Activated T-helper 17 cell treated with anti-CD3 and anti-CD28 coated beads, Interleukin-2, amount 50 U/mL, for 72 hours (primary cell): ENCODE measurements at places on chromosomes 7 and 10.

DNA sequence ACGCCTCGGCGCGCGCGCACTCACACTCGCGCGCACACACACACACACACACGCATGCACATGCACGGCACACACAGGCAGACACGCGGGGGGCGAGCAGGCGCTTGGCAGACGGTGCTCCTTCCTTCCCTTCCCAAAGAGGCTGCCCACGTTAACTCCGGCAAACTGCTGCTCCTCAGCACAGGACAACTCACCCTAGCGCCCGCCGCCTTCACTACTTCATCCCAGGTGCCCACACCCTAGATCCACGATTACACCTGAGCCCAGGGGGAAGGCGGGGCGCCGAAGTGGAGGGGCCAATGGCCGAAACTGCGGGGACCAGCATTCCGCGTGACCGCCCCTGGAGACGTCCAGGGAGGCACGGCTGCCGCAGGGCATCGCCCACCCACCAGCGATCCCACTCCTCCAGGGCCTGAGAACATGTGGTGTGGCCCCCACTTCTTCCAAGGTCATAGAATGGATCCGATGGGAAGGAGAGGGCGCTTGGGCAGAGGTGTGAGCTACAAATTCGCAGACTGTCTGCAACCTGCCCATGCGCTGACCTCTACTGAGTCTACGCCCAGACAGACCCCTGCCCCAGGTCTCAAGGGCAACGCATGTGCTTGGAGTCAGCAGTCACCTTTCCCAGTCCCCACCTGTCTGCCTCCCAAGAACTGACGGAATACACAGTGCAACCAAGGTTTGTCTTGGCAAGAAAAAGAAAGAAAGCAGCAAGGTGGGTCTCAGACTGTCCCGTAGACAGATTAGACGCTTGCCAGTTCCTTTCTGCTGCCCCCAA lies 74.6 kb downstream of the CALN1 start:
- no peak for ATAC-seq

- ATAC-seq: peak; percentile 53
These were observed 26.4 kb upstream of the KLF6 start for GRCh38 chr10:3811291-3811870.

GRCh38 chr7:105920766-105921165 lies 42.3 kb upstream of the CDHR3 start:
- no peak for ATAC-seq

- ATAC-seq: peak; percentile 84
These were observed 130.0 kb downstream of the FAM53B start for GRCh38 chr10:124614003-124614659.

GRCh38 chr10:63099734-63100133 lies 33.4 kb upstream of the NRBF2 start:
- no peak for ATAC-seq

GRCh38 chr10:125840955-125841354 lies 17.6 kb downstream of the BCCIP start:
- ATAC-seq: no peak

DNA sequence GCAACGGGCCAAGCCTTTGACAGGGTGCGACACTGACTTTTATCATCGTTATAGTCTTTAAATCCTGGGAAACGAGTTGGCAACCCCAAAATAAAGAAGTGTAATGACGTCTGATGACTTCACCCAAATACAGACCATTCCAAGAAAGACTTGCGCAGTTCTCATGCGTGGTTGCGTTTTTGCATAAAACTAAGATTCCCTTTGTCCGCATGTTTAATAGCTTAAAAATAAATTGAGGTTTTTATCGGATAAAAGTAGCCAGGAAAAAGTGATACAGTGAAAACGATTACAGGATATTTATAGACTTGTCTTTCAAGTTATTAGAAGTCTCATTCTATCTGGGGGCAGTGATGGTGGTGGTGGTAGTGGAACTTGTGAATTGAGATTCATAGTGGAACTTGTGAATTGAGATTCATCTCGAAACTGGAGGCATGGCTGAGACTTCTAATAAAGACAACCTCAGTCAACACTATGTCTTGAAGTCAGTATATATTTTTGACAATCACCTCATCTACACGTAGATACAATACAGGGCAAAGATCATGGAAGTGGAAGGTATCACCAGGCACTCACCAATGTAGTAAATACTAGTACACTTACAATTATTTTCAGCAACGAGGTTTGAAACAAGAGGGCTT lies 1.2 kb upstream of the NAMPT start:
- peak; percentile 35 for ATAC-seq

GRCh38 chr7:140924019-140924820 lies 509 bp downstream of the BRAF start:
- peak; percentile 76 for ATAC-seq

DNA sequence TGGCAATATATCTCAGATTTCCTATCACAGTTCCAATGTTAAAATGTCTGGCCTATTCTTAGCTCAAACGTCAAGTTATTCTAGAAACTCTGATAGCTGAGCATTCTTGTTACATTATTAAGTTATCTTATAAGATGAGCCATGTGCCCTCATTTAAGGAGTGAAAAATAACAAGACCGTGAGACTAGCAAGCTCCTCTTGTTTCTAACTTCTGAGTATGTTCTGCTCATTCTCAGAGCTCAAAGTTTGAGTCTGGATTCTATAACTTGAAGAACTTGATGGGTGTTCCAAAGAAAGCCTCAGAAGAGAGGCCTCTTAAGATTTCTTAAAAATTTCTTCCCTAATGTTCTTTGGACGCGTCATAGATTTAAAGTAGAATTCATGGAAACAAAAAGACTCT lies 215.2 kb downstream of the HTR7 start:
- ATAC-seq: no peak

DNA sequence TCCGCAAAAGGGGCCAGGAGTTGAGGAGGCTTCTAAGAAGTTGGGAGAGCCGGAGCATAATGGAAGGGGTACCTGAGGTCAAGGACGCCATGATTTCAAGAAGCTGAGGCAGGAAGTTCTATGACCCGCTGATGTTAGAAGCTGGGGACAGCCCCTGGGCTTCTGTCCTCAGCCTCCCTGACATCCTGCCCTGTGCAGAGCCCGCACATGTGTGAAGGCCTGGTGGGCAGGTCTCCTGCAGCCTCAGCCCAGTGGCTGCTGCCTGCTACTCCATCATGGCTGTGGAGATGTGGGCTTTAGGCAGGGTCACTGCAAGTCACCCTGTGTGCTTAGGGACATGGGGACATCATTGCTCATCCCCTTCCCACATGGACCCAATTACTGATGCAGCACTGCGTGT lies 53.8 kb upstream of the PCBD1 start:
- no peak for ATAC-seq

- peak; percentile 1 for ATAC-seq
These were observed 473 bp upstream of the ZNF32 start for GRCh38 chr10:43649185-43649523.

- no peak for ATAC-seq
These were observed 17.5 kb upstream of the TRUB1 start for GRCh38 chr10:114920459-114920858.

DNA sequence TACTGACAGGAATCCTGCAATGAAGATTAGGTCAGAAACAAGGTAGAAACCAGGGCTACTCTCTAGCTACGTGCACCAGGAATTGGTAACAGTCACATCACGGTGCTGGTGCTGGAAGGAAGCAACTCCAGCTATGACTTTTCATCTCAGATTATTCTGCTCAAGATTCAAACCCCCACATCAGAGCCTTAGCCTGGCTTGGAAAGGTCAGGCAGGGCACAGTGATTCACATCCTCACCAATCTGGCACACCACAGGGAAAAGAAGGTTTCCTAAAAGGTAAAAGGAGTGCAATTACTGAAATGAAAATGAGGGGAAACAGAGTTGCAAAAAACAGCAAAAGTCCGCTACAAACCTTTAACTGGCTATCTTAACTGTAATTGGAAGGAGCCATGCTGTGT lies 240.2 kb upstream of the NPSR1 start:
- no peak for ATAC-seq

- ATAC-seq: no peak
These were observed 148.7 kb upstream of the ITGB1 start for GRCh38 chr10:33106767-33107166.

DNA sequence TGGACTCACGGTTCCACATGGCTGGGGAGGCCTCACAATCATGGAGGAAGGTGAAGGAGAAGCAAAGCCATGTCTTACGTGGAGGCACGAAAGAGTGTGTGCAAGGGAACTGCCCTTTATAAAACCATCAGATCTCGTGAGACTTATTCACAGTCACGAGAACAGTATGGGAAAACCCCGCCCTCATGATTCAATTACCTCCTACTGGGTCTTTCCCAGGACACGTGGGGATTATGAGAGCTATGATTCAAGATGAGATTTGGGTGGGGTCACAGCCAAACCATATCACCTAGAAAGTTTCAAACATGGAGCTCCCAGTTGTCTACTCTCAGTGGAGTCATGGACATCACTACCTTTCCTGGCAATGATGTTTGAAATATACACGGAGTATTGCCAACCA lies 49.6 kb downstream of the CYCS start:
- peak; percentile 88 for ATAC-seq

GRCh38 chr7:11104578-11104977 lies 130.9 kb downstream of the PHF14 start:
- ATAC-seq: no peak

GRCh38 chr7:132656846-132657776 lies 80.8 kb upstream of the PLXNA4 start:
- peak; percentile 60 for ATAC-seq

- no peak for ATAC-seq
These were observed 27.8 kb downstream of the COA1 start for GRCh38 chr7:43701500-43701854.
